Stimulated activated CD4-positive, alpha-beta T cell treated with anti-CD3 and anti-CD28 coated beads, Interleukin-15, amount 100 ng/mL, for 48 hours (primary cell): ENCODE measurements at places on chromosomes 11 and 22.

DNA sequence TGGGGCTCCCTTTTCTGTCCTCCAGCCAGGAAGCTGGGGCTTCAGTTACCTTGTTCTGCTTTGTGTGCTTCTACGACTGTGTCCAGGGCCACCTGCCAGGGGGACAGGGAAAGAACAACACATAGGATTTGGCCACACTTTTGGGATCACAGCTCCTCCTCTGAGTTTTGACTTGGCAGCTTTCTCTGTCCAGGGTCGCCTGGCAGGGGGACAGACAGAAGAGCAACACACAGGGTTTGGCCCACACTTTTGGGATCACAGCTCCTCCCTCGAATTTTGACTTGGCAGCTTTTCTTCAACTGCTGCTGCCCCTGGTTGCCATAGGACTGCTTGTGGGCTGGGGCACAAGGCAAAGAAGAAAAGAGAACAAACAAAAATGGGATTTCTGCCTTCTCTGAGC lies 19.1 kb downstream of the INCENP start:
- DNase-seq = no peak

DNA sequence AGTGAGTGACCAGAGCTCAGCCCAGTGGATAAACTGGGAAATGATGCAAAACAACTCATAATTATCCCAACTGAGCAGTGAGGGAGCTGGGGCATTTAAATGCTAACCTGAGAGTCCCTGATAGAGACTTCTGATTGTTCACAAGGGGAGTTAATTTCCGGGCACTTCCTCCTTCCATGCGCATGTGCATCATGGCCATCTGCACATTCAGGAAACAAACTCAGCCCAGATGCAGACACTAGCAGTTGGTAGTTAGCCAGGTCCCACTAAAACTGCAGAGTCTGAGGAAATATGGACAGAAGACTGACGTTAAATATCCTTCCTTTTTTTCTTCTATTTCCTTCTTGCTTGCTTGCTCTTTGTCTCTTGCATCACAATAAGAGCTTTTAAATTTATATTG lies 852.1 kb upstream of the LRRC4C start:
- no peak for DNase-seq

DNA sequence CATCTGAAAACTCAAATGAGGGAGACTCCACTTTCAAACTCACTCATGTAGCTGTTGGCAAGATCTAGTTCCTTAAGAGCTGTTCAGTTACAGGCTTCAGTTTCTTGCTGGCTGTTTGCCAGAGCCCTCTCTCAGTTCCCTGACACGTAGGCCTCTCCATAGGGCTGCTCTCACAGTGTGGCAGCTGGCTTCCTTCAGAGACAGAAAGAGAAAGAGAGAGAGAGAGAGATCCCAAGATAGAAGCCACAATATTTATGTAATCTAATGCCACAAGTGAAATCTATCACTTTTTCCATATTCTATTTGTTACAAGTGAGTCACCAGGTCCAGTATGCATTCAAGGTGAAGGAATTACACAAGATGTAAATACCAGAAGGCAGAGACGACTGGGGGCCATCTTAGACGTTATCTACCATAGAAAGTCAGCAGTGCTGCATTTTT lies 168.8 kb downstream of the RCN1 start:
- peak; percentile 1 for DNase-seq

GRCh38 chr11:18934195-18934814 lies 4.9 kb downstream of the MRGPRX1 start:
- no peak for DNase-seq

- DNase-seq = no peak
Observed at GRCh38 chr11:132943706-132944568, 588.4 kb downstream of the OPCML start.

GRCh38 chr11:131511794-131512193 lies 141.4 kb downstream of the NTM start:
- DNase-seq = no peak

DNA sequence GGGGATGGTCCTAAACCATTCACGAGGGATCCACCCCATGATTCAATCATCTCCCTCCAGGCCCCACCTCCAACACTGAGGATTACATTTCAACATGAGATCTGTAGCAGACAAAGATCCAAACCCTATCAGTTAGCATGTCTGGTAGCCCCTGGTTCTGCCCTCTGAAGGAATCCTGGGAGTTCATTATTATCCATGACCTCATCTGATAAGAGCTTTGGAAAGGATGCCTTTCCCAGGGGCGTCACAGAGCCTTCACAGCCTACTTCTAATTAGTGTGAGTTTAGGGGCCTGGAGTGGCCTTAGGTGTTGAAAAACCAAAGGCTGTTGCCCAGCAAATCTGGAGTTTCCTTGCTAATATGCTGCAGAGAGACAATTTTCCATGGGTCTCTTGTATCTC lies 8.6 kb upstream of the EIF3M start:
- DNase-seq = no peak

GRCh38 chr11:78229106-78229505 lies 40.4 kb downstream of the USP35 start:
- no peak for DNase-seq

GRCh38 chr11:133951327-133952198 lies 5.2 kb downstream of the IGSF9B start:
- no peak for DNase-seq

DNA sequence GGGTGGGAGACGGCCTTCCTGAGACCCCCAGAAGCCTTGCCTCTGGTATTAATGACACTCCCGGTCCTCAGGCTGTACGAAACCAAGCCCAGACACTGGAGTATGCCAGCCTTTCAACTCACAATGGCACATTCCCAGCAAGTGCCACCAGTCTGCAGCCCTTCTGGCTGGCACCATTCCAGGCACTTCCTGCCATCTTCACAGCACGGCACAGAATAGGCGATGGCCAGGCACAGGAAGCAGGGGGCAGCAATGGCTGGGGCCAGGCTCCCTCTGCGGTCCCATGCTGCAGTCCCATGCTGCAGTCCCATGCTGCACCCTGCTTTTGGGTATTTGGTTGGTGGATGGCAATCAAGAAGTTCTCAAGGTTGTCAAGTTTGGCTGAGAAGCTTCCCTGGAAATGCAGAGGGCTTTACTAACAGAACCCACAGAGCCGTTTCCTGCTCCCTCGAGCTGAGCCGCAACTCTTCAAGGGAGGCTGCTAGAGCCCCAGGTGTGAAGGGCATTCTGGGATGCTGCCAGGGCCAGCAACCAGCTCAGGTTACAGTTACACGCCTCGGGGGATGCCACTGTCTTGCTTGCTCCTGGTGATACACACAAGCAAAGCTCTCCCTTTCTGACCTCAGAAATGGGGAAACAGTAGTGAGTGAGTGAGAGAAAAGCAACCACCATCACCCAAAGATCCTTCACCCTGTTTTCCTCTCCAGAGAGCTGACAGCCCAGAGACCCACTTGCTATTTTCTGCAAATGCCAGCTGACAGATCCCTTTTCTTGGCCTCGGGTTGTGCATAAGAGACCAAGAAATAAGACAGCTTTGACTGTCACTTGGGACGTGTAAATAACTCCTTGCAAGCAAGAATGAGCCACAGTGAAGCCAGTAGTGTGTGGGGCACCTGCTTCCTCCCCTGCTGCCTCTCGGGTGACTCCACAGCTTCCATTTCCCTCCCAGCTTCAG lies 23.9 kb downstream of the LRFN4 start:
- no peak for DNase-seq

DNA sequence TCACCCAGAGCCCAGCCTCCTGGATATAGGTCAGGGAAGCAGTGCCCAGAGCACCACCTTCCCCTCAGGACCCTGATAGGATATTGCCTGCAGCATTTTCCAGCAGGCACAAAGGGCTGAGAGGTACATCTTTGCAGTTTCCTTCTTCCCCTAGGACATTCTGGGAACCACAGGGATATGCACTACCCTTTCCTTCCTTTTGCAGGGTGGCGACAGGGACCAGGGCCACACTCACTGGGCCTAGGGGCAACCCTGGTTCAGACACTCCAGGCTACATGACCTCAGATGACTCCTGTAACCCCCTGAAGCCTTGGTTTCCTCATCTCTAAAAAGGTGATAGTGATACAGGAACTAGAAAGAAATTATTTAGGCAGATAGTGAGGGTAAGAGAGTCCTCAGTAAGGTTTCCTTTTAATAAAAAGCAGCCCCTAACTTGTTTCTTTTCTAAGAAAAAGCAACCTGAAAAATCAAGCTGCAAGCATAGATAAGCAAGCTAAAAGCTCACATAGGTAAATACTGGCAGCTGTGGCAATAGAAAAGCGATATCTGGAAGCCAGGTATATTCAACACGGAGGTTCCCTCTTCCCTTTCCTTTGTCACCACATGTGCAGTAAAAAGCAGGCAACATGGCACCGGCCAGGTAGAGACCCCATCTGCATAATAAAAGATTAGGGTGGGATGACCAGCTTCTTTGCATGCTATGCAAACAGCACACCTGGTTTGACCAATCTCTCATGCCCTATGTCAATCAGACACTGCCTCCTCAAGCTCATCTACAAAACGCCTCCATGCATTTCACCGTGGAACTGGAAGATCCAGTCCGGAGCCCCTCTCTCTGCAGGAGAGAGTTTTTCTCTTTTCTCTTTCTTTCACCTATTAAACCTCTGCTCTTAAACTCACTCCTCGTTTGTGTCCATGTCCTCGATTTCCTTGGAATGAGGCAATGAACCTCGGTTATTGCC lies 13.2 kb upstream of the MRGPRX2 start:
- DNase-seq = no peak

GRCh38 chr11:44213148-44213547 lies 96.8 kb downstream of the ALX4 start:
- no peak for DNase-seq

DNA sequence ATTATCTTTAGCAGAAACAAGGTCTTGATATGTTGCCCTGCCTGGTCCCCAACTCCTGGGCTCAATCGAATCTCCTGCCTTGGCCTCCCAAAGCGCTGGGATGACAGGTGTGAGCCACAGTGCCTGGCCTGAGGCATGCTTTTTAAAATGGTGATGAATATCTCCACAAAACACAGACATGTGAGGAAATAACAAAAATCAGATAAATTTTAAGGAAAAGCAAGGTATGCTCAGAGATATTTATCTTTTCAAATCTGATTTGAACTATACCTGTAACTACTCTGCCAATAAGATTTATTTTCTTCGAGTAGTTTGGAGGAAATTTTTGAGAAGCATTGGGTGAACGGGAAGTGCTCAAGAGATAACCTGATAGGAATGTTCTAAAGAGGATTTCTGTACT lies 35.9 kb upstream of the MMP20 start:
- DNase-seq = no peak

DNA sequence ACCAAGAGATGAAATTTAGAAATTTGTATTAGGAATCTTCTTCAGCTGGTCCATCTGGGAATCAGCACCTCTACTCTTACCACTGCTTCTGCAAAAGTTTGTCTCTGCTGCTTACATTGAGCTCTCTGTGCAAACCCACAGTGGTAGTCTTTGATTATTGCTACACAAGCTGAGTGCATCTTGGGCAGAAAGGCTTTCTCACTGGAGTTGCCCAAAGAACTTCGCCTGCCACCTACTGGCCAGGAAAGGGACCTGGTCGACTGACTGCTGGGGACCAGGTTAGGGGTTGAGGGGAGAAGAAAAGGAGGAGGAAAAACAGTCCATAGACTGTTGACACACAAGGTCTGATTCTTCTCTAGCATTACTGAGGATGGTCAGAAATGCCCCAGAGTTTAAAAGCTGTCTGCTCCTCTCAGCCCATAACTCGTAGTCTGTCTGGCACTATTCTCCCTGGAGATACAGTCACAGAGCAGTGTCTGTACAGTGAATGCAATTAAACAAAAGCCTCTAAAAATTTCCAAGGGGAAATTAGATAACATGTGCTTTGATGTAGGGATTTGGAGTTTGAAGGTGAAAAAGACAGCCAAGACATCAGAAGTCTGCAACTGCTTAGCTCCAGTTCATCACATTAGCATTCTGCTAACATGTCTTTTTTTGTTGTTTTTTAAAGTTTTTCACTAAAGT lies 215.0 kb upstream of the CTSC start:
- DNase-seq = peak; percentile 45
